ENCODE measurements at places on chromosomes 11 and 22.

GRCh38 chr11:66465373-66466224, 1.1 kb upstream of the PELI3 start:
- no peak for DNase-seq

GRCh38 chr22:42179616-42180015, 49.0 kb upstream of the CYP2D6 start:
- DNase-seq = no peak

DNA sequence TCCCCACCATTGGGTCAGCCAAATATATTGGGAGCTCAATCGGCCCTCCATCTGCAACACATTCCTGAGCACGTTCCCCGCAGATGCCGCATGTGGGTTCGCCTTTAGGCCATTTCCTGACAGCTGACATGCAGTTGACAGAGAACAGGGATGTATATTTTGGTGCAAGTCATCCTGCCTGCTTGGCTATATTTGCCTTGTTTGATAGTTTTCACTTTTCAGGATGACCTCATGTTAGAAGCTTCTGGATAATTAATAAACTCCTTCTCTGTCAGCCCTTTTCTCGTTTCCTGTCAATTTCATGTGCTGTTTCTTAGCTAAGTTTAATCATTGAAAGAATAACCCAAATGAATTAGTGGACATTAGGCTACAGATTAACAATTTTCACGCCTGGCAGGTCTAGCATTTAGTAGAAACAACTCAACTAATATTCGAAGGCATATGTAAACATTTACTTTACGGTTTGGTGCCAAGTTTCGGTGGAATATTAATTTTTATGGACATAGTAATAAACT, 105.8 kb upstream of the SLC5A12 start:
- DNase-seq = no peak

GRCh38 chr11:91947215-91947820, 277.3 kb upstream of the FAT3 start:
- DNase-seq = peak; percentile 91

- DNase-seq = no peak
Measured at GRCh38 chr22:40137132-40137531, 40.6 kb upstream of the TNRC6B start.

DNA sequence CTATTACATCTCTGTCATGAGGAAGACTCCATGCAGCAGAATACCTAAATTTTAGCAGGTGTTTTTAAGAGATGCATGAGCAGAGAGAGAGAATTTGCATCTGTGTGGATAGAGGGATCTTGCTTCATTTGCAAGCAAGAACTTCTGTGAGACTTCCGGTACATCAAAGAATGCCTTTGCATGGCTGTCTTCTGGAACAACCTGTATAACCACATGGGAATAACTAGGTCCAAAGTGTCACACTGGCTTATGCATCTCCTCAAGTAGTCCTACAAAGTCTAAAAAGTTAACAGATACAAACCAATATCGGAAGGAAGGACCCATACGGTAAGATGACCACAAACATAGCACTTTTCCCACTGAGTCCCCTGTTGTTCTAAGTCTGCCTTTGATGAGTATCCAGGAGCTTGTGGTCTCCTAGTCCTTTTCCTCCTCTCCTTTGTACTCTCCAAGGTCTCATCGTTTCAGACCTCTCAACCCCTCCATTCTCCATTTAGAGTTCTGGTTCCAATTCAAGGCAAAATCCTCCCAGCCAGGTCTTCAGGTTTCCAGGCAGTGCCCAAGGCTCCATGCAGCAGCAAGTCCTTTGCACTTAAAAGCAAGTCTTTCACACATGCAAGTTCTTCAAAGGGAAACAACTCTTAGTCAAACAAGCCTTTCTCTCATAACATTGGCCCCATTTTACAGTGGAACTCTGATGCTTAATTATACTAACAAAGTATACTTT, 581.7 kb upstream of the ARHGAP42 start:
- DNase-seq = no peak

GRCh38 chr22:22840780-22841179, 46.8 kb upstream of the IGLL5 start:
- DNase-seq = no peak

GRCh38 chr11:28110821-28111200, 2.6 kb downstream of the METTL15 start:
- peak; percentile 17 for DNase-seq

- no peak for DNase-seq
Measured at GRCh38 chr22:24865508-24865907, 59.5 kb downstream of the SGSM1 start.

GRCh38 chr22:33555814-33556522, 364.3 kb downstream of the LARGE1 start:
- no peak for DNase-seq

- DNase-seq = no peak
Measured at GRCh38 chr11:27482793-27483192, 10.2 kb upstream of the LGR4 start.

- peak; percentile 63 for DNase-seq
Measured at GRCh38 chr11:78560153-78560552, 14.5 kb downstream of the NARS2 start.

DNA sequence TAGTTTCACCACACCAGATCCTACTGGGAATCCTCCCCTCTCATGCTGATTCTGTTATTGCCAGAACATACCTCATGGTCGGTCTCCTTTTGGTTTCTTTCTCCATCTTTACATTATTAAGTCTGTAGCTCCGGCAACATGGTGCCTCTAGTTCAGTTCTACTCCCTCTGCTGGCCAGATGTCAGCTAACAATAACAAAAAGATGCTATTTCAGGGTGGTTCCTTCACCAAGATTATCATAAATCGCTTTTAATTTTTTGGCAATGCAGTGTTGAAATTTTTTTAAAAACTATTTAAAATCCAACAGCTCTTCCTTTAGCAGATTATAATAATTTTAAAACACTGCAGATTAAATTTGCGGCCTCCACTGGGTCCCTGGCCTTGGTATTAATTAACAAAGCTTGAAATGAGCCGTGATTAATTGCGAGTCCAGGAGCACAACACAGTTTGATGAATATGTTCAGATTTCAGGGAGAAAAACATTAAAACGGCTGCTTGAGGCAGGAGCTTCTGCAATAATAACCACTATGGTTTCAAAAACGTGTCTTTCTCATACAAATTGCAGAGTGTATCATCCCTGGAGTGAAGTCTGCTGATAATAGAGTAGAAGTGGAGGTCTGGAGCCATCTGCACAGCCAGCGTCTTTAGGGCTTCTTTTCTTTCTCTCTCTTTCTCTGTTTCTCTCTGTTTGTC, 492.9 kb upstream of the KIRREL3 start:
- DNase-seq = peak; percentile 38

DNA sequence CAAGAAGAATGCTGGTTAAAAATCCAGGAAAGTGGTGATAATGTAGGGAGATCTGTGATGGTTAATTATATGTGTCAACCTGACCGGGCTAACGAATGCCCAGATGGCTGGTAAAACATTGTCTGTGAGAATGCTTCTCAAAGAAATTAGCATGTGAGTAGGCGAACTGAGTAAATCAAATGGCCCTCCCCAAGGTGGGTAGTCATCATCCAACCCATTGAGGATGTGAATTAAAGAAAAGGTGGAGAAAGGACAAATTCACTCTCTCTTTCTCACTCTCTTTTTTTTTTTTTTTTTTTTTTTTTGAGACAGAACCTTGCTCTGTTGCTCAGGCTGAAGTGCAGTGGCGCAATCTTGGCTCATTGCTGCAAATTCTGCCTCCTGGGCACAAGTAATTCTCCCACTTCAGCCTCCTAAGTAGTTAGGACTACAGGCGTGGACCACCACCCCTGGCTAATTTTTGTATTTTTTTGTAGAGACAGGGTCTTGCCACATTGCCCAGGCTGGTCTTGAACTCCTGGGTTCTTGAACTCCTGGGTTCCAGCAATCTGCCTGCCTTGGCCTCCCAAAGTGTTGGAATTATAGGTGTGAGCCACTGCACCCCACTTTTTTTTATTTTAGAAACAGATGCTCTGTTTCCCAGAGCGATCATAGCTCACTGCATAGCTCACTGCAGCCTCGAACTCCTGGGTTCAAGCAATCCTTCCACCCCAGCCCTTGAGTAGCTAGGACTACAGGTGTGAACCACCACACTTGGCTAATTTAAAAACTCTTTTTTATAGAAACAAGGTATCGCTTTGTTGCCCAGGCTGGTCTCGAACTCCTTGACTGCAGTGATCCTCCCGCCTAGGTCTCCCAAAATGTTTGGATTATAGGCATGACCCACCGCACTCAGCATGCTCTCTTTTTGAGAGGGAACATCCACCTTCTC, 22.0 kb upstream of the P2RY6 start:
- DNase-seq = no peak

- no peak for DNase-seq
Measured at GRCh38 chr22:44369916-44370801, 57.4 kb upstream of the SHISAL1 start.

DNA sequence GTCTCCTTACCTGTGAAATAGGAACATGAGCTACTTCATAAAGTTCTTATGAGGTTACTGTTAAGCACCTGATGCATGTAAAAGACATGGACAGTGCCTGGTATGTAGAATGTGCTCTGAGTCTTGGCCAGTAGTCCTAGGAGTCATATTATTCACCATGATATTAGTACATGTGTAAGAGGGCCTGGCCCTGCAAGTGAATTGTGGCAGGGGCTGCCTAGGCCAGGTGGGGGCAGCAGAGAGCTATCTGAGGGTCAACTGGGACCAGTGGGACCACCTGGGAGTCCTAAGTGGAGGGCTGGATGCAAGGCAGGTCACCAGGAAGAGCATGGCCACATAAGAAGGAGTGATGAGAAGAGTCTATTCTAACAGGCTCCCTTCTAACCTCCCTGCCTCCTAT, 529.5 kb downstream of the SOX6 start:
- peak; percentile 39 for DNase-seq

GRCh38 chr11:2512431-2513407, 67.9 kb downstream of the KCNQ1 start:
- no peak for DNase-seq

GRCh38 chr11:64598797-64599697, 8.0 kb downstream of the SLC22A12 start:
- DNase-seq = no peak

GRCh38 chr22:43850529-43850928, 11.8 kb downstream of the SULT4A1 start:
- no peak for DNase-seq

DNA sequence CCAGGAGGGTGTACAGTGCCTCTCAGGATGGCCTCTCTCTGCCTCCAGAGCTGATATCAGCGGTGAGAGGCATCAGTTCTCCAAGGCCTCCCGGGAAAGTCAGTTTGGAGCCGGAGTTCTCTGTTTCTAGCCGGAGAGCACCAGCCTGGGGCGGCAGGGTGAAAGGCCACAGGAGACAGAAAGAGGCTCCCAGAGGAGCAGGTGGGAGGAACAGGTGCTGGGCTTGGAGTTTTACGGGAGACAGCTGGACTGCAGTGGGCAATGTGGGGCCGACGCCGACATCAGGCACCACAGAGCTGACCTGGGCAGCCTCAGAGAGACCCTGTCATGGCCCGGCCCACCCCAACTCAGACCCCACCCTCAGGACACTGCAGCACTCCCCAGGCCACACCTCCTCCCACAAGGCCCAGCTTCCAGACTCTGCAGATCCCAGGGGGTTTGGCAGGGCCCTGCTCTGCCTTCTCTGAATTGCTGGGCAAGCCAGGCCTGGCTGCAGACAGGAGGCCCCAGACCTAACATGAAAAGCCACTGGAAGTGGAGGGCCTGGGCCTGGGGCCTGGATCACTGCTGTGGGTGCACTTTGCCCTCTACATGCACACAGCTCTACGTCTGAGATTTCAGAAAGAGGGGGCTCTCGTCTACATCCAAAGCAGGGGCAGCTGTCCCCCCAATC, 885.6 kb downstream of the BRD1 start:
- no peak for DNase-seq

DNA sequence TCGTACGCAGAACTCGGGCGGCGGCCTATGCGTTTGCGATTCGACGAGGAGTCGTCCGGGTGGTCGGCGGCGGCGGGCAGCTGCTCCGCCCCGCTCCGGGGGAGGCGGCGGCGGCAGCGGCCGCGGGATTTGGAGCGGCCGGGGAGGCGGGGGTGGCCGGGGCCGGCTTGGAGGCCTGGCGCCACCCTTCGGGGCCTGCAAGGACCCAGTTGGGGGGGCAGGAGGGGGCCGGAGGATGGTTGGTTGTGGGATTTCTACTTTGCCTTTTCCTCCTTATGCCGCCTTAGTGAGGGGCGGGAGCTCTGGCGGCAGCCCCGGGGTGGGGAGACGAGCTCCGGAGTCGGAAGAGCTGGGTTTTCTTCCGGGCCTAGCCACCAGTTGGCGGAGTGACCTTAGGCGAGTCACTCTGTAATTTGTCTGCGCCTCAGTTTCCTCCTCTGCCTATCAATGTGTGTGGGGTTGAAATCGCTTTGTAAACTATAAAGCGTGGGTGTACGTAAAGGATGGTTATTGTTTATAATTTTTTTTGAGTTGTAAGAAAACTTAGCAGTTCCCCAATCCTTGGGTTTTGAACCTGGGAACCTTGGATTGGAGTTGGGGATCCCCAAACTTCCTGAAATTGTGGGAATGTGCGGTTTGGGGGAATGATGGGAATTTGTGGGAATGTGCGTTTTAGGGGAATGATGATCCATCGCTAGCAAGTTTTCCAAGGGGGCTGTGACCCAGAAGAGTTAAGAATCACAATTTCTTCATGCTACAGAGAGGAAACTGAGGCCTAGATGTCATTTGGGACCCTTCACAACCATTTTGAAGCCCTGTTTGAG, 679 bp downstream of the TUG1 start:
- DNase-seq = no peak

DNA sequence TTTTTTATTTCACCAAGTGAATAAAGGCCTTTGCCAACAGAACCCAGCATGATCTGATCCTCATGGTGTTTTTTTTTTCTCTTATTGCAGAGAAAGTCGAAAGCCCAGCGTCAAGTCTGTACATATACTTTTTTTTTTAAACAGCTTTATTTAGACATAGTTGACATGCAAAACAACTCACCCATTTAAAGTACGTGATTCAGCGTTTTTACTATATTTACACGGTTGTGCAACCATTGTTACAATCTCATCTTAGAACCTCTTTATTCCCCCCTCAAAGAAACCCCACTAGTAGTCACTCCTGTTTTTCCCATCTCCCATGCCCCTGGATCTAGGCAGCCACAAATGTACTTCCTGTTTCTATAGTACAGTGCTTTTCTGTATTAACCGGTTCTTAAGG, 20.6 kb upstream of the AP1B1 start:
- no peak for DNase-seq

- DNase-seq = no peak
Measured at GRCh38 chr11:78840623-78841022, 266.0 kb upstream of the NARS2 start.

DNA sequence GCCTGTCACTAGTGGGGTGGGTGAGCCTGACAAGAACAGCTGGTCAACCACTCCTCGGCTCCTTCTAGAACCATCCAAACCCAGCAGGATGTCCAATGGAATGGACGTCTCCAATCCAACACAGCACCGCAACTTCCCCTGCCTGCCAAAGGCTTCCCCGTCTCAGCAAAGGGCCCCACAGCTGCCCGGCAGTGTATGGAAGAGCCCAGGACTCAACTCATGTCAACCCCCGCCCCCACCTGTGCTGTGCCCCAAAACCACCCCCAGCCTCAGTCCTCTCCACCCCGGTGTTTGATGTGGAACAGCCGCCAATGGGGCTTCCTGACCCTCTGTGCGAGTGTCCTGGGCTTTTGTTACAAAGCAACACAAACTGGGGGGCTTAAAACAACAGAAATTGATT, 223.8 kb downstream of the CTTN start:
- DNase-seq = no peak

All from NCI-H2081 (cell line).